Neural cell (in vitro differentiated cells): ENCODE measurements at places on chromosomes 11 and 22. TPM values are rescaled to one million over a fixed set of nuclear protein-coding genes. Genes with fewer than 3 reads are reported as not detected.

The SHISAL1 gene
- 15.4 and 21.6 TPM in 2 replicates for polyA plus RNA-seq

The OR51A4 gene
- polyA plus RNA-seq = not detected in 2 replicates

The TRIM51 gene
- not detected in 2 replicates for polyA plus RNA-seq

The HEPN1 gene
- not detected in 2 replicates for polyA plus RNA-seq

The HBG2 gene
- 1.2 TPM in 1 of 2 replicates, not detected in the other for polyA plus RNA-seq

The CNGA4 gene
- polyA plus RNA-seq = not detected in 2 replicates

The BUD13 gene
- polyA plus RNA-seq = 19.1 and 20.5 TPM in 2 replicates

The SLC37A2 gene
- polyA plus RNA-seq = 0.12 and 0.14 TPM in 2 replicates
